Activated CD4-positive, CD25-positive, alpha-beta regulatory T cell (primary cell): ENCODE measurements at places on chromosomes 7 and 10.

DNA sequence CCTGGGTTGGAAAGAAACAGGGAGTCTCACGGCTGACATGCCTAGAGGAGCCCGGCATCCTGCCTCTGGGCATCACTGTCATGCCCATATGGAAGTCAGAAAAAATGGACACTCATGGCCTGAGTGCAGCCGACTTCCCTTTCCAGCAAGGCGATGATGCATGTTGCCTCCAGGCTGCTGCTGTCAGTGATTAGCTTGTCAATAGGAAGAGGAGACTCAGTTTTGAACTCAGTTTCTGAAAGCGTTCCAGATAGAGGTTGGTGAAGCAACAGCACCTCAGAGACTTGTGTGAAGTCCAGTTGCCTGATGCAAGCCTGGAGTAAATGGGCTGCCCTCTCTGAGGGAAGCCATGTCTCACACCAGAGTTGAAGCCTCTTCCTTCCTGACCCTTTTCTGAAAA, 148.4 kb downstream of the TPST1 start:
- no peak for DNase-seq

- no peak for DNase-seq
These were observed 13.7 kb downstream of the RHOBTB1 start for GRCh38 chr10:60930237-60930636.

- no peak for DNase-seq
These were observed 42.1 kb upstream of the RASGEF1A start for GRCh38 chr10:43308986-43309385.

GRCh38 chr10:36506261-36506660, 619.1 kb upstream of the ANKRD30A start:
- no peak for DNase-seq

GRCh38 chr10:35545878-35546590, 59.1 kb upstream of the GJD4 start:
- no peak for DNase-seq

DNA sequence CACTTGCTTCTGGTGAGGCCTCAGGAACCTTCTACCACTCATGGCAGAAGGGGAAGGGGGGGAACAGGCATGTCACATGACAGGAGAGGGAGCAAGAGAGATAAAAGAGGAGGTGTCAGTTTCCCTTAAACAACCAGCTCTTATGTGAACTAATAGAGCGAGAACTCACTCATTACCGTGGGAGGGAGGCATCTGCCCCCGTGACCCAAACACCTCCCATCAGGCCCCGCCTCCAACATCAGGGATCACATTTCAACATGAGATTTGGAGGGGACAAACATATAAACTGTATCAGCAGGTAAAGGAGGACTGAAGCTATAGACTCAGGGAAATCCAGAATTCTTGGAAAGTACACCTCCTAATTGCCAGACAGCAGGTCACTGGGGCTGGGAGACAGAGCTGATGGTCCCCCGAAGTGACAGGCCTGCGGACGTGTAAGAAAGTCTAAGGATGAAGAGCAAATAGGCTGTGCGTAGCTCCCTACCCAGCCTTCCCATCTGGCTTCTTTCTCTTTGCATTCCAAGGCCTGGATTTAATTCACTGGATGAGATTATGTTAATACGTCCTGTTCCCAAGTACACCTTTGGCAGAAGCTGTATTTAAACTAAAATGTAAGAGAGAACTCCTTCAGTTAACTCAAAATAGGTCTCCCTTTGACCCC, 186.7 kb upstream of the LYZL2 start:
- no peak for DNase-seq

GRCh38 chr10:368579-369220, 233.4 kb downstream of the ZMYND11 start:
- DNase-seq, result no peak

GRCh38 chr10:11472158-11472753, 139.2 kb downstream of the USP6NL start:
- DNase-seq, result peak; percentile 29

- no peak for DNase-seq
These were observed 268.1 kb upstream of the FZD8 start for GRCh38 chr10:35910234-35910633.

- no peak for DNase-seq
These were observed 204.2 kb downstream of the TNS3 start for GRCh38 chr7:47377741-47378140.

- no peak for DNase-seq
These were observed 52.6 kb upstream of the CAPZA2 start for GRCh38 chr7:116809636-116810266.
